ENCODE measurements at places on chromosomes 6 and 20. TPM values are rescaled to one million over a fixed set of nuclear protein-coding genes. Genes with fewer than 3 reads are reported as not detected.

The MEP1A gene
- not detected for total RNA-seq

DNA sequence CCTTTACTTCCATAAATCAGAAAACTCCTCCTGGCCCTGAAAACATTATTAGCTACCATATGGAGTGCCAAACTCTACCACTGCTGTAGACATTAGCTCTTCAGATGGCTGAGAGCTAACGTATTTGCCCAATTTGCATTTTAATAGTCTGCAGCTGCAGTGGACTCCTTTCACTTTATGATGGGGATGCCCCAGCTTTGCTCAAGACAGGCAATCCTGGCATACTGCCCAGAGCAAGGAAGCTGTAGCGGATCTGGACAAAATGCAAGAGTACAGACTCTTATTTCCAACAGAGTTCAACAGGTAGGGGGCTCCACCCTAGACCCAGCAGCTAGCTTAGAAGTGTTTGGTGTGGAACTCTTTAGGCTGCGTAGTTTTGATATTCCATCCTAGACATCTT is 246.7 kb downstream of the FOXC1 start:
- DNase-seq: peak; percentile 70

DNA sequence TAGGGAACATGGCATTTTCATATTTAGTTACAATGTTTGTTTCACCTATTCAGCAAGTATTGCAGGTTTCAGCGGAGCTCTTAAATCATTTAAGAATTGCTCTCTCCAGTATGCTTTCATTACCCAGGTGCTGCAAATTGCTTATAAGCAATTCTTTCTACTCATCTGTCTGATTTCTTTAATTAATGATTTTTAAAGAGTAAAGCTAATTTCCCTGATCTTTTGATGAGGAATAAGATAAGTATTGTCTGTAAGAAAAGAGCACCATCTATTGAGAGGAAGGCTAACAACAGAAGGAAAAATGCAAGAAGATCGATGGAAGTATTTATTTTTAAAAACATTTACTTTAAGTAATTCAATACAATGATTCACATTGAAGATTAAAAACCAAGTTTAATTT is 2.0 kb downstream of the OPRM1 start:
- no peak for DNase-seq

DNA sequence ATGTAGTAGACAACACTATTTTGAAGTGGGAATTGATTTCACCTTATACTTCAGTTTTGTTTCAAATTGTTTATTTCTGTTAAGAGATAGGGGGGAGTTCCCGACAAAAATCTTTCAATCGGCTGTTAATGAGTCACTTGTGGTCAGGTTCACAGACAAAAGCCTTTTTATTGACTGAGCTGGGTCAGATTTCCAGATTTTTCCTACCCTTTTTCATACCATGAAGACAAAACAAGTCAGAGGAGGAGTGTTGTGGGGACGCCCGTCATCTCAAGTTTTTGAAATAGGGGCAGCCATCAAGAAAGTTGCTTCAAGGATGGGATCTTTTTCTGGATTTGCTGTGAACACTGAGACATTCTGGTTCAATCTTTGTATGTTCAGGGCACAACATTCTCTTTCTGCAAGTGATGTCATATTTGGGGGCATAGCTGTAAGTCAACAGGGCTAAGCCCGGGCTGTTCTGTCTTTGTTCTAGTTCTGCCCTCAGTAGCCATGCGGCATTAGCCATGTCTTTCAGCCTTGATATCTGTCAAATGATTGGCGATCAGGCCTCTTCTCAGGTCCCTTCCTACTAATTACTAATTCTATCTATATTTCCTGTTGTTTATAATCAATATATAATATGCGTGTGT is 496.0 kb upstream of the MARCKS start:
- peak; percentile 98 for DNase-seq

DNA sequence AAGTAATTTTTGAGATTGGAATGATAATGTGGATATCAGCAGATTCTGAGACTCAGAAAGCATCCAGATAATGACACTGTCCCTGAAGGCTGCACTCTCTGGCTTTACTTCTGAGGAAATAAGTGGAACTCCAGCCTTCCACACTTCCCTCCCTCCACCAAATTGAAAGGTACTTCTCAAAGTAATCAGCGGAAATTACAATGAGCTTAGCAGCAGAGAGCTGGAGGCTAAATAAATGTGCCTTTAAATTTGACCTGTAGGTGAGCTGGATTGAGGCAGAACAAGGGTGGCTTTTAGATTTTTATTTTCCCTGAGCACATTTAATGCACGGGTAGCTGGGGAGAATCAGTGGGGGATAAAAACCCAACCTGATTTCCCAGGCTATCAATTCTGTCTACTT is 39.3 kb upstream of the RNF144B start:
- DNase-seq: peak; percentile 51

Measured in M059J (cell line).